Progenitor cell of endocrine pancreas (in vitro differentiated cells): ENCODE measurements at places on chromosomes 1 and 21. TPM values are rescaled to one million over a fixed set of nuclear protein-coding genes. Genes with fewer than 3 reads are reported as not detected.

AMY1A gene
- total RNA-seq: not detected in 2 replicates

MTARC1 gene
- total RNA-seq: 37.1 and 40.5 TPM in 2 replicates

NFASC gene
- 6.9 and 8.3 TPM in 2 replicates for total RNA-seq

FMO4 gene
- total RNA-seq: 3.7 and 4.5 TPM in 2 replicates

CHD5 gene
- total RNA-seq: 0.58 and 0.77 TPM in 2 replicates

LRRC71 gene
- not detected in 2 replicates for total RNA-seq
